Cortex of kidney (tissue), 1 donor: ENCODE measurements at places on chromosomes 7 and 10.

DNA sequence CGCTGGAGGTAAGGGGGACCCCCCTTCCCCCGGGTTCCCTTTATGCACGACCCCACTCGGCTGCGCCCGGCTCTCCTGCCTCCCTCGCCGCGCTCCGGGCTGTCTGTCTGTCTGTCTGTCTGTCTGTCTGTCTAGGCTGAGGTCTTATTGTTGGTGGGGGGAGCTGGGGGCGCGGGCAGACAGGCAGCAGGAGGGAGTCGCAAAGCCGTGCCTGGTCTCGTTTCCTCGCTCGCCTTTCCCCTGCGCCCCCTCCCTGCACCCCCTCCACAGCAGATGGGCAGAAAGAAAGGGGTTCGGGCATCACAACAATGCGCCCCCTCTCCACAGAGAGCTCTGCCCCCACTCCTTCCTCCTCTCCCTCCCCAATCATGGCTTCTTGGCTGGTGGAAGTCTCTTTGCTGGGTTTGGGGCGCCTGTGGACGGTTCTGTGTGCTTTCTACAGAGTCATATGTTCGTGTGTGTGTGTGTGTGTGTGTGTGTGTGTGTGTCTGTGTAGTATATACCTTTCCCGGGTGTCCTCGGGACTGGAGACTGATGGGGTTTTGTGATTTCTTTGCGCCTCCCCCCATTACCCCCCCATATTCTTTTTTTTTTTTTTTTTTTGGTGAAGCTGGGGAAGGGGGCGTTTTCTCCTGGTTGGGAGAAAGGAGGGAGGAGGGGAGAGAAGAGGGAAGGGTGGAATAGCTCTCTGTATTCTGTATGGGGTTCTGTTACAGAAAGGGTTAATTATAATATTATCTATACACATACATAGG lies 1.9 kb downstream of the AUTS2 start:
- DNase-seq = no peak

GRCh38 chr10:7928536-7928935 lies 110.2 kb downstream of the TAF3 start:
- no peak for DNase-seq

GRCh38 chr7:113878394-113878992 lies 40.3 kb downstream of the PPP1R3A start:
- DNase-seq = no peak

DNA sequence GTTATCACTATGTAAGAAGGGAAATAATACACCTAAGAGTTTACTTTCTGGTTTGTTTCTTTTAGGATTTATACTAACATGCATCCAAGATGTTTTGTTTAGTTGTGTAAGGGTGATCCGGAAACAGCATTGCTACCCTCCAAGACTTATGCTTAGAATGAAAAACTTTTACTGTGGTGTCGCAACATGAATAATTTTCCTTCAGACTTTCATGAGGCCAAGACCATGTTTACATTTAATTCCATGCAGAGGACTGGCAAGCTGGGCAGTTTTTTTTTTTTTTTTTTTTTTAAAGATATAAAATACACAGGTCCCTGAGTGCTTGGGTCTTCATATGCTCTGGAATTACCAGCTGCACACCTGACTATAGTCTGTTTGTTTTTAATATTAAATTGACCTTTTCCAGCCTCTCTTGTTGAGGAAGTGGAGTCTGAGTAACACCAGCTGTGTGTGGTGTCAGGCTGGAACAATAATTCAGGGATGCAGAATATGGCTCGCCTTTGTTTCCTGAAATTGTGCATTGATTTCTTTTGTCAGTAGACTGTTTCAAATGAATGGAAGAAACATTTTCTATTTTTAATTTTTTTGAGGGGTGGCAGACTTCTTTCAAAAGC lies 81.7 kb downstream of the ST7 start:
- no peak for DNase-seq

DNA sequence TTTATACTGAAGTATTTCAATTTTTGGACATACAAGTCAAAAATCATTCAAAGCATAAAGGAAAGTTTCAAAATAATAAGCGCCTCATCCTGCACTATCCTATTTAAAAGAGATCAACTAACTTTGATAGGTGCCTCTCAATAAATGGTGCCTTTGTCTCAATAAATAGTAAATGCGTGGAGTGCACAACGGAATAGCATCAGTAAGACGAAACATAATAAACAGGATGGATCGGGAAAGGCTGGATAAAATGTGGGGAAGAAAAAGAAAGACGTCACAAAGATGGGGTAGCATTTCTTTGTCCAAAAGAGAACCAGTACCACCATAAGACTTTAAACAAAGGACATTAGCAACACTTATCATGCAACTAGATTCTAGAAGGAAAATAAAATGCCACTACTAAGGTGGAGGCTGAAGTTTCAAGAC lies 571 bp upstream of the PRKAR2B start:
- DNase-seq = no peak

DNA sequence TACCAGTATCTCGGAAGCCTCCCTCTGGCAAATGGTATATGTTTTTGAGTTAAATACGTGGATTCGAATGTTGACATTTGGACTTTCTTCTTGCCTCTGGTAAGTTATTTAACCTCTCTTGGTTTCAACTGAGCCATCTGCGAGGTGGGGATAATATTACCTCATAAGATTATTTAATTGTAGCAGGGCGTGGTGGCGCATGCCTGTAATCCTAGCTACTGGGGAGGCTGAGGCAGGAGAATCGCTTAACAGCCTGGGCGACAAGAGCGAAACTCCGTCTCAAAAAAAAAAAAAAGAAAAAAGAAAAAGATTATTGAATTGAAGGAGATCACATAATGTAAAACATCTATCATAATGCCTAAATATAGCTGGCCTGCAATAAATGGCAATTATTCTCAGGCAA lies 396 bp upstream of the TAF5 start:
- no peak for DNase-seq

- no peak for DNase-seq
Measured at GRCh38 chr7:74297516-74298233, 8.5 kb downstream of the CLIP2 start.
